ENCODE measurements at places on chromosomes 3 and 15. TPM values are rescaled to one million over a fixed set of nuclear protein-coding genes. Genes with fewer than 3 reads are reported as not detected.
A peak's percentile ranks its signal among the peaks of the same experiment; 100 is the strongest.

COLQ gene
- total RNA-seq: 1.9 TPM

- DNase-seq: no peak
- no peaks in the 10 kb centered on the region for H3K36me3 ChIP-seq
- H3K27ac ChIP-seq: no peak overlapping the region
- H3K27me3 ChIP-seq: no peaks in the 10 kb centered on the region
- H3K4me3 ChIP-seq: no peak overlapping the region
- peaks cover 2% of the 10 kb centered on the region for H3K4me1 ChIP-seq
These were observed 4.8 kb upstream of the FBXW12 start for GRCh38 chr3:48367201-48367600.

SOX2 gene
- 247 TPM for total RNA-seq

DNA sequence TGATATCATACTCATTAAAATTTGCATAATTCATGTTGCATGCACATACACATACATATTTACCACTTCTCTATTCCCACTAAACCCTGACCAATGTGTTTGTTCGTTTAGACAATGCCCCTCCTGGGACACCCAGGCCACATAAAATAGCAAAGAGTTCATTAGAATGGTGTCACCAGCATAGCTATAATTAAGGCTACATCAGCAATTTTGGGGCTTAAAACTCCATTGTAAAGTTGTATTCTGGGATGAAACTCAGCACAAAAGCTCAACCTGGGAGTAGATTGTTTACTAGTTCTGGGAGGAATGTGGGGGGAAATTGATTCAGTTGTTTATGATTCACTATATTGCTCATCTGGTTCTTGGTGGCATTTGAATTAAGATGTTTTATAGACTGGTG is 522.2 kb upstream of the SUCLG2 start:
- H3K36me3 ChIP-seq: no peaks in the 10 kb centered on the region
- H3K27ac ChIP-seq: no peak overlapping the region
- no peaks in the 10 kb centered on the region for H3K4me1 ChIP-seq
- H3K27me3 ChIP-seq: no peaks in the 10 kb centered on the region
- no peak for DNase-seq
- no peak overlapping the region for H3K4me3 ChIP-seq

DNA sequence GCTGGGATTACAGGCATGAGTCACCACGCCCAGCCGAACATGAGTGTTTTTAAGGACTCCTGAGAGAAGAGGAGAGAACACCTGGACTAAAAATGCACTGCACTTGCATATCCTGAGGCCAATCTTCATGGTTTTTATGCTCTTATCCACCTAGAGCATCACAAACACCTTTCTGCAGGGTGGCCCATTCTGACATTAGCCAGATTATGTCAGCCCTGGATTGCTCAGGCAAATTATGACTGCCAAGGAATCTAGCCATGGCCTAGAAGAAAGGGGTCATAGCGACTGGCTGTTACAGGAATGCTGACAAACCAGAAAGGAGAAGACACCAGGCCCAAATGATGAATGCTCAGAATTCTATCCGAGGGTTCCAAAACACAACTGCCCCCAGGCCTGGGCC is 40.9 kb upstream of the HERC1 start:
- DNase-seq: no peak
- no peak overlapping the region for H3K4me3 ChIP-seq
- no peaks in the 10 kb centered on the region for H3K27me3 ChIP-seq
- peaks cover 15% of the 10 kb centered on the region for H3K4me1 ChIP-seq
- no peak overlapping the region for H3K27ac ChIP-seq
- H3K36me3 ChIP-seq: no peaks in the 10 kb centered on the region

DNA sequence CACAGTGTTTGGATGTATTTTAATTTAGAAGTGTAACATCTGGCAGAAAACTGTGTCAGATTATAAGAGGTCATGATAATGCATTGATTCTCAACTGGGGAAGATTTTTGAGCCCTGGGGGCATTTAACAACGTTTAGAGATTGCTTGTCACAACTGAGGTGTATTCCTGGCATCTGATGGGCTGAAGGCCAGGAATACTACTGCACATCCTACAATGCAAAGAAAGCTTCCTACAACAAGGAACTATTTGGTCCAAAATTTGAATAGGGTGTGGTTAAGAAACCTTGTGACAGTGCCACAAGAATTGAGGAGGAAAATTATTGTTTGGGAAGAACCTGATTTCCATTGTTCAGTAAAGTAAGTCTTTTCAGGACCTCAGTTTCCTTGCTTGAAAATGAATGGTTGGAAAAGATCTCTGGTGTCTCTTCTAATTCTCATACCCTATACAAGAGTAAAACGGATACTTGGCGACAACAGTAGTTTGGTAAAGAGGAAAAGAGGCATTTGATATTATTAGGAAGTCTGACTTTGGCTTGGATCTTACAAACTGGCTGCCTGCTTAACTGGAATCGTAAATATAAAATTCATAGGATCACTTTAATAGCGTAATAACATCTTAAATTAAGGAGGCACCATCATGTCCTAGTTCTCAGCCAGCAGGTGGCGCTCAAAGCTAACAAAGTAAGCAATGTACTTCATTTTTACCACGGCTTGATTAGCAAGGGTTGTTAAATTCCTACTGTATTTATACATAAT is 4.3 kb downstream of the DAZL start:
- H3K27me3 ChIP-seq: no peaks in the 10 kb centered on the region
- H3K4me1 ChIP-seq: no peaks in the 10 kb centered on the region
- H3K4me3 ChIP-seq: no peak overlapping the region
- peak; percentile 80 for DNase-seq
- no peak overlapping the region for H3K27ac ChIP-seq

DNA sequence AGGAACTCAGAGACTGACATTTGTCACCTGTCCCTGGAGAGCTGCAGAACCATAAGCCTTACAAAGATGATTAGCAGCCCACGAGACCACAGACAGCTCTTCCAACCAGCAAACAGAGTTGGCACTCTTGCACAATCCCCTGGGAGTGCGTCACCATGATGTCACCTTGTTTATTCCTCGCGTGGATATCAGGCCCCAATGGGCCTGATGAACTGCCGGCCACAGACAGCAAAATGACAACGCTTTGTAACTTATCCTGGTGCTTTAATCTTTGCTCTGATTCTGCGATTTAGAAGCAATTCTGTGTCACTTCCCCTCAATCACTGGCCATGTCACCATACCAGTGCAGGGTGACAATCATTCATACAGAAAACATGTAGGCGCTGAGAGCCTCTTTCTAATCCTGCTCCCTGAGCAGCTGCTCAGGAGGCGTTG is 89.2 kb downstream of the TAMM41 start:
- no peaks in the 10 kb centered on the region for H3K36me3 ChIP-seq
- no peaks in the 10 kb centered on the region for H3K4me1 ChIP-seq
- H3K4me3 ChIP-seq: no peak overlapping the region
- no peak for DNase-seq

DNA sequence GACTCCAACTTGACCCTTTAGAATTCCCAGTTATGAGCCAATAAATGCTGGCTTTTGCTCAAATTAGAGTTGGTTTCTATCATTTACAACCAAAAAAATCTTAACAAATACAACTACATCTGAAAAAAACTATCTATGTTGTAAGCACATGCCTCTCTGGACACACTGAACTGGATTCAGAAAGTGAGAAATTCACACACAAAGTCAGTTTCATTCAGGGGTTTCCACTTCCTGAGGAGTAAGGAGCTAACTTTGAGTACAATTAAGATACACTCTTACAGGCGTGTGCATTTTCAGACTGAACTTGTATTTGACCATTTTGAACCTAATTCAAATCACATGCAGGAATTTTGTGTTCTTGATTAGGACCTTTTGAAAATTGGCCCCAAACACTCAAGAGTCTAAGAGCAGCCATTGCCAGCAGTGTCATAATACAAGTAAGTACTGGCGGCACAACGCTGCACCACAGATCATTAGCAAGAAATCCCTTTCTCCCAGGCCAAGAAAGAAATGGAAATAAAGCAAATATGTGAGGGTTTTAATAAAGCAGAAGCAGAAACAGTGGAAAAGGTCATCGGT is 31.2 kb downstream of the LINS1 start:
- H3K27ac ChIP-seq: no peak overlapping the region
- no peaks in the 10 kb centered on the region for H3K27me3 ChIP-seq
- no peak for DNase-seq
- no peak overlapping the region for H3K4me3 ChIP-seq
- H3K4me1 ChIP-seq: no peaks in the 10 kb centered on the region

DNA sequence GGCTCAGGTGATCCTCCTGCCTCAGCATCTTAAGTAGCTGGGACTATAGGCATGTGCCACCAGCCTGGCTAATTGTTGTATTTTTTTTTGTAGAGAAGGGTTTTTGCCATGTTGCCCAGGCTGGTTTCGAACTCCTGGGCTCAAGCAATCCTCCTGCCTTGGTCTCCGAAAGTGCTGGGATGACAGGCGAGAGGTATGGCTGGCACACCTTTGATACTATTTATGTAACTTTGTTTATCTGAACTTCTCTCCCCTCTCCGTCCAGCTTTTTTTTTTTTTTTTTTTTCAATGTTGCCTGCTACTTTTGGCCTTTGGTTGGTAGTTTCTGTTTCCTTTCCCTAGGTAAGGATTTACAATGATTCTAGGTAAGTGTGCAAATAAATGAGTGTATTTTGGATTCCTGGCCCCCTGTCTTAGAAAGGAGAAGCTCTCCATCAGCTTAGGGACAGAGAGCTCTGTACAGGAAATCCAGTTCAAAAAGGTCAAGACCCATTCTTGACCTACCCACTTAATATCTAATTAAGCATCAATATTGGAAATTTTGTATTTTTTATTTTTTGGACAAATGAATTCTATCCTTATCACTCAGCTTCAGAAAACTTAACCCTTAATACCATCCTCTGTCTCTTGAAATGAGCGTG is 6.8 kb downstream of the ARL6IP5 start:
- H3K27ac ChIP-seq: no peak overlapping the region
- H3K27me3 ChIP-seq: no peaks in the 10 kb centered on the region
- H3K36me3 ChIP-seq: no peaks in the 10 kb centered on the region
- no peak overlapping the region for H3K4me3 ChIP-seq

DNA sequence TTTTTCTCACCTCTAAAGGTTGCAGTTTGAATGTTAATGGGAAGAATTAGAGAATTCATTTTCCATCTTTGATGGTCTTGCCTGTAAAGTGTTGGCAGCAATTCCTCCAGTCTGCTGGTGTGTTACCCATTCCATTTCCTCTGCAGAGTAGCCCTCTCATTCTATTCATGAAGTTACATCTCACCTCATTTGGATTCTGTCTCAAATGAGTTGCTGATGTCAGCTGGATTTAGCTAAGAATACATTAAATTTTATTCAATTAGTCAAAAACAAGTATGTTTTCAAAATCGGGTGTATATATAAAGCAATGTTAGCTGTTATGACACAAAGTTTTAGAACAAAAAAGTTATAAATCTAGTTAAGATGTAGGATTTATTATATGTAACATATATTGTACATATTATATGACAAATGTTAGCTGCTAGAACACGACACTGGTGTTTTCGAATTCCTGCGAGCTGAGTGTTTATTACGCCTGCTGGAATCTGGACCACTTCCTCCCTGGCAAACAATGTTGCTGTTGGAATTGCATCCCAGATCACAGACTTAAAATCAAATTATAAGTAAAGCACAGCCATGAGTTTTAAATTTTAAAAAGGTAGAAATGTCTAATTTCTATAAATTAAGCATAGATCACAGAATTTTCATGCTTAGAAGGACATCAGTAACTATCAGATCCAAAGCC is 516.2 kb downstream of the OCA2 start:
- H3K36me3 ChIP-seq: no peaks in the 10 kb centered on the region
- H3K27me3 ChIP-seq: no peaks in the 10 kb centered on the region
- H3K27ac ChIP-seq: no peak overlapping the region
- no peak overlapping the region for H3K4me3 ChIP-seq
- DNase-seq: no peak

Data from H1 (cell line).